Activated CD8-positive, alpha-beta memory T cell treated with anti-CD3 and anti-CD28 coated beads for 1 hour (primary cell): ENCODE measurements at places on chromosomes 6 and 20.

DNA sequence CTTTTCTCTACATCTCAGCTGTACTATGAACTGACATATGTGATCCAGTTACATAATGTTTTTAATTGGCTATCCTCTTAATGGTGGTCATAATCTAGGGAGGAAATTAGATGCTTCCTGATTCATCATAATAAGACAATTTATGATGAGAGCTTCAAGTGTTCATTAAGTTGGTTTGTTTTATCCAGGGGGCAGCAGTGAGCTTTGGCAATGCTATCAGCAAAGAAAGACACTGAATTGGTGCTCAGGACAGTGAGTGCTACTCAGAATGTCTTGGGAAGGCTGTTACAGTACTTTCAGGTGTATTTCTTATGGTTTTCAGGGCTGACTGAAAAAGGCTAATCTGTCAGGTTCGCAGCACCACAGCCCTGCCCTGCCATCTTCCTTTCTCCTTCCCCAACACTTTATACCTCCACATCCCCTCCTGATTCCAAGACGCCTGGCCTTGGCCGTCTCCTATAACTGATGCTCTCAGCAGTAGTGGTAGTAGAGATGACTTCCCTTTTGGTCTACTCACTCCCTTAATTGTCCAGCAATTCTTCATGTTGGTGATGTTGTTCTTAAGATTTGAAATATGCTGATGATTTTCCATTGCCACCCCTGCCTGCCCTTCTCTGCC, 67.0 kb upstream of the TNFAIP3 start:
- no peak for DNase-seq

GRCh38 chr20:36301359-36302119, 4.6 kb upstream of the DLGAP4 start:
- DNase-seq = no peak

- no peak for DNase-seq
Observed at GRCh38 chr6:158631678-158632537, 12.6 kb downstream of the DYNLT1 start.

GRCh38 chr20:62452475-62453095, 23.2 kb downstream of the GATA5 start:
- no peak for DNase-seq

DNA sequence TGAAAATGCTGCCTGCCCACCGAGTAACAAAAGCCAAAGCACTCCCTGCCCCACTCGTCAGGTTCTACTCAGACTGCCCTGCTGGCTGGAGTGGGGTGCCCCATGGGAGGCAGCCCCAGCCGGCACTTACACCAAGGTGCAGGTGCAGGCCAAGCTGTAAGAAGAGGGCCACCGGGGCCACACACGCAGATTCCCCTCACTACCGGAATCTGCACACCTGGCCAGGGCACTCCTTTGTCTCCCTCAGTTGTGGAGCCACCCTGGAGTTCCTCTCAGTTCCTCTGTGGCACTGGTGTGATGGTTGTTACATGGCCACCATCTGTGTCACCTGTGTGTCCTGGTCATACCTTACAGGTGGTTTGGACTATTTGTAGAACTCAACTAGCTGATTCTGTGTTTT, 112.4 kb downstream of the FOXO3 start:
- no peak for DNase-seq

DNA sequence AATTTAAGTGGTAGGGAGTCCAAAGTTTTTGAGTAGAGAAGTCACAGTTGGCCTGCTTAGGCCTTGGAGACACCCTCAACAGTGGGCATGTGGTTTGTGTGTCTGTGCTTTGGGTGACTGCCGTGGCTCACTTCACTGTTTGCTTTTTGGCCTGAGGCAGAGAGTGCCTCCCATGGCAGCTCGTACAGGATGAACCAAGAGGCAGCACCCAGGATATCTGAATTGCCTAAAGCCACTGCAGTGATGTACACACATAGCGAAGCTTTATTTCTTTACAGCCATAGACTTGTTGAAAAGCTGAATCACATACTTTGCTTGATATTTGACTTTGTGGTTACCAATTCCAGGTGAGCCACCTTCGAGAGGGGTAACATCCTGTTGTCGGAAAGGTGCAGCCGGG, 21.6 kb downstream of the RREB1 start:
- no peak for DNase-seq

DNA sequence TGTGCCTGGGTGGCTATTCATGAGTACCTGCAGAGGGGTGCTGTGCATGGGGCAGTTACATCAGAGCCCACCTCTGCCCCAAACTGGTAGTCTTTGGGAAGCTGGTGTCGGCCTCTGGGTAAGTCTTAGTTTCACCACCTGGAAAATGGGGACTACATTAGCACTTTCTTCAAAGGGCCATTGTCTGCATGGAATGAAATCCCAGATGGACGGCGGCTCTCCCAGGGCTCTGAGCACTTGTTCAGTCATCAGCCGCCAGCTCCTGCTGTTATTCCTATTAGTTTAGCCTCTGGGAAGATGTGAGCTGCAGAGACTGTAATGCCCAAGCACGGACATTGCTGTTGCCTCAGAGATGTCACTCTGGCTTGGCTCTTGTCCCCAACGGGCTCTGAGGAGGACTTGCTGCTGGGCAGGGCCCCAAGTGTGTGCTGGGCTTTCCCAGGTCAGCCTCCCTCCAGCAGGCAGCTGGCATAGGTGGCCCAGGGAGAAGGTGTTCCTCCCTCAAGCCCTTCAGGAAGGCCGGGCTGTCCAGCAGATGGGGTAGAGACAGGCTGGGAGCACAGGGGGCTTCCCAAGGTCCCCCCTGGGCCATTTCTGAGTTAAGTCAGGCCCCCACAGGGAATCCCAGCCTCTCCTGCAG, 268.3 kb downstream of the TFAP2C start:
- no peak for DNase-seq

GRCh38 chr20:24481173-24481572, 11.7 kb downstream of the SYNDIG1 start:
- DNase-seq = no peak

- DNase-seq = no peak
Observed at GRCh38 chr20:17961587-17961940, 7.0 kb downstream of the SNX5 start.

- DNase-seq = no peak
Observed at GRCh38 chr20:46229478-46230105, 78.7 kb downstream of the CDH22 start.

GRCh38 chr20:44698351-44698750, 16.8 kb upstream of the CCN5 start:
- no peak for DNase-seq

GRCh38 chr6:129642322-129642721, 67.7 kb downstream of the ARHGAP18 start:
- no peak for DNase-seq

GRCh38 chr6:136410201-136411024, 120.8 kb upstream of the BCLAF1 start:
- no peak for DNase-seq

DNA sequence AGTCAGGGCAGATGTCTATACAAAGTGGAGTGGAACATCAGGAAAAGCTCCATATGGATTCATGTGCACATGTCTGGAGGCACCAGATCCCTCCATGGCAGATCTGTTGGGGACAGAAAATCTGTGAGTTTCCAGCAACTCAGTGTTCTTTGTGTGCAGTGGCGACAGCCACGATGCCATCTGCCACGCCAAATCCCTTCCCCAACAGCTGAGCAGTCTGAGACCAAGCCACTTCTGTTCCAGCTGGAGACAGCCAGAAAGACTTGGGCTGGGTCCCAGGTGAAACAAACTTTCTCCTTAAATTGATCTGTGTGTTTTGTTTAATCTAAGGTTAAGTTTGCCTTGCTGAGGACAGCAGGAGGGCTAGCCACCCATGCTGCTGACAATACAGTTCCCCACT, 22.9 kb downstream of the FKBP1A start:
- no peak for DNase-seq

GRCh38 chr6:106056060-106056745, 29.9 kb upstream of the PRDM1 start:
- no peak for DNase-seq

DNA sequence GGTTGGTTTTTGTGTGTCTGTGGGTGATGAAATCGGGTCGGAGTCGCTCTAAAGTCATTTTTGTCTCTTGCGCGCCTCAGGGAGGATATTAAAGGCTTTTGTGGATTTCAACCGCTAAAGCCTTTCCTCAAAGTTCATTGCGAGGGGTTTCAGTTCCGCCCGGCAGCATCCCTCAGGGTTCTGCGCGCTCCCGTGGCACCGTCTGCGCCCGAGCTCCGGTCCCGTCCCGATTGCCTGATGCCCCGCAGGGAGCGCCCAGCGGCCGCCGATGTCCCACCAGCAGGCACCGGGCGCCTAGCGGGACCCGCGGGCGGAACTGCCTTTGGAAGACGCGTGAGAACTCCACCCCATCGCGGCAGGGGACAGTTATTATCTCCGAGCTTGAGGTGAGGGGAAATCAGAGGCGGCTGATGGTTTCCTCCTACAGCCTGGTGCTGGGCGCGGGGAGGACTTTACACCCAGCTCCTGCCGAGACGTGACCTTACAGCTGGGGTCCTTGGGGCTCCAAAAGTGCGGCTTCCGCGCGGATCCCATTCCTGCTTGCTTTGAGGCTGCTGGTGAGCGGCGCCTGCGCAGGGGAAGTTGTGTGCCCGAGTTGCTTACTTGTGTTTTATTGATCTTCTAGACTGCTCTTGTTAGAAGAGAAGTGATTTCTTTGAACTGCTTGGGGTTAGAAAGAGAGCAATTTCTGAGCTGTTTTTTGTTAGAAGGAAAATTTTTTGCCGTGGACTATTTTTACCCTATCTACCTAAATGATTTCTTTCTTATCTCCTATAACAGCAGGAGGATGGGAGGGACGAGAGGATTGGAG, 27.1 kb downstream of the ULBP1 start:
- DNase-seq = no peak

DNA sequence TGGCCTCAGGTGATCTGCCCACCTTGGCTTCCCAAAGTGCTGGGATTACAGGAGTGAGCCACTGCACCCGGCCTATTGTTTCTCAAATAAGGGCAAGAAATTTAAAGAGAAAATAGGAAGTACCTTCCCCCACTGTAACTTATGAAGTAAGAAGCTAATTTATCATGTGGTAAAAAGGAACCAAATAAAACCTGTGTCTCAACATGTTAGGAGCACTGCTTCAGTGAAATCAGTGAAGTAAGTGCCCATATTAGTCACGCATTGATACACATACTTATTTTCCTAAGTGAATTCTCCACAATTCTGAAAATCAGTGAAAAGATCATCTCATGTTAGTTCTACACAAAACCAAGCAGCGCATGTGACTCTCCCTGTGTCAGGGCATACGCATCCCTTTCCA, 14.2 kb upstream of the LPA start:
- DNase-seq = no peak

- no peak for DNase-seq
Observed at GRCh38 chr6:117550618-117551242, 51.6 kb downstream of the GOPC start.

DNA sequence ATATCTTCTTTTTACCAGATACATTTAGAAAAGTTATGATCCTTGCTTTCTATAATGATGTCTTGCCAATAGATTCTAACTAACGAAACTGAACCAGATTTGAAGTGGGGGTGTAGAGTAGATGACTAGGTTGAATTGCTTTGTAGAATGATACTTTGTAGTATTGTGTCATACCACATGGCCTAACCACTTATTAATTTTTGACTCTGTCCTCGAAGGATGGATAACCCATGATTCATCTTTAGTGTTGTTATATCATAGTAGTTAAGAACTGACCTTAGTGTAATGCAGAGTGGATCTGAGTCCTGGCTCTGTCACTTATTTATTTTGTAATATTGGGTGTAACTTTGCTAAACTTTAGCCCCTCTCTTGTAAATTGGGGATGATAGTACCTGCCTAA, 4.5 kb downstream of the PHF3 start:
- DNase-seq = no peak

GRCh38 chr6:43687079-43687436, 533 bp downstream of the MRPS18A start:
- no peak for DNase-seq

DNA sequence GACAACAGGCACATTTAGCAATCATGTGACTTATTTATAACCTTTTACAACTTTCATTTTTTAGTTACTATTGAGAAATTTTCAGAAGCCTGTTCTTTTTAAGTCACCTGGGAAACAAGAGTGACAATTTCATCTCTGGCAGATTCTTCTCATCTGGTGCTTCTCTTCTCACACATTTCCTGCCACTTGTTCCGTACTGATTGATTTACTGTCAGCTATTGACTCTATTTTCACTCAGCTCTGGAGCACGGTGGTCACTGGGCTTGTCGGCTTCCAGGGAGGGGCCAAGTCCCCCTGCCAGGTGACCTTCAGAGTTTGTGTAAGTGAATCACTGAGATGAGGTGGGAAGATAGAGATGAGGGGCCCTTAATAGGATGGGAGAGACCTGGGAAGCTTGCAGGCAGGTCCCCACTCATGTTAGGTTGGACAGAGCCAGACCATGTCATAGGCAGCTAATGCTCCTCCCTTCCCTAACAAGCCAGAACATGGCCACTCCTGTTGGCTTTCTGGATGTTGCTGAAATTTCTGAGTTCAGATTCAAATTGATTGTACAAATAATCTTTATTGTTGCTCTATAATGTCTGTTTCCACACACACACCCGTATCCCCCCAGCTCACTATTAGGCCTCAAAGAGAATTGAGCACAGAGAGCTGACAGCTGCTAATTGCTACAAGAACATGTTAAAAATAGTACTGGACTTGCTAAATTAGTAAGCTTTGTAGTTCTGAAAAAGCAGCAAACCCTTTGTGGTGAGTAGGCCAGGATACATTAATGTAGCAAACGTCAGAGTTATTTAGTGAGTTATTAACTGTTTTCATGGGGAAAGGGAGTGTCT, 13.3 kb downstream of the DUSP22 start:
- DNase-seq = no peak

- DNase-seq = no peak
Observed at GRCh38 chr6:131356161-131356560, 216.9 kb upstream of the ARG1 start.

- no peak for DNase-seq
Observed at GRCh38 chr6:101249470-101249869, 144.0 kb upstream of the GRIK2 start.

- DNase-seq = no peak
Observed at GRCh38 chr20:49587111-49587570, 19.2 kb upstream of the PTGIS start.

- DNase-seq = no peak
Observed at GRCh38 chr20:63402860-63403220, 41.7 kb upstream of the CHRNA4 start.

DNA sequence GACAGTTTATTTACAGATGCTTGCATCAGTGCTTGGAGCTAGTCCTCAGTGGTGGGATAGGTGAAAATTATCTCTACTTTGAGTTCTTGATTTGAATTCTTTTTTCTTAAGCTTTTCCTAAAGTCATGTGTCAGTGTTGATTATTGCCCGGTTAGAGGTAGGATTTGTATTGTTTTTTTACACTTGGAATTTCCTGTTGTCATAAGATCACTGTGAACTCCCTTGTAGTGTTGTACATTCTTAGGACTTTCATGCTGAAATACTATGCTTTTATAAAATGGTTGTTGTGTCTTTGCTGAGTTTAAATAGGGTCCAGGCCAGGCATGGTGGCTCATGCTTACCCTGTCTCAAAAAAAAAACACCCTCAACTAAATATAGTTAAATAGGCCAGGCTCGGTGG, 20.3 kb downstream of the ASXL1 start:
- no peak for DNase-seq
